Stimulated activated CD4-positive, alpha-beta T cell treated with anti-CD3 and anti-CD28 coated beads, Interleukin-15, amount 100 ng/mL, for 1 hour (primary cell): ENCODE measurements at places on chromosomes 11 and 22.

DNA sequence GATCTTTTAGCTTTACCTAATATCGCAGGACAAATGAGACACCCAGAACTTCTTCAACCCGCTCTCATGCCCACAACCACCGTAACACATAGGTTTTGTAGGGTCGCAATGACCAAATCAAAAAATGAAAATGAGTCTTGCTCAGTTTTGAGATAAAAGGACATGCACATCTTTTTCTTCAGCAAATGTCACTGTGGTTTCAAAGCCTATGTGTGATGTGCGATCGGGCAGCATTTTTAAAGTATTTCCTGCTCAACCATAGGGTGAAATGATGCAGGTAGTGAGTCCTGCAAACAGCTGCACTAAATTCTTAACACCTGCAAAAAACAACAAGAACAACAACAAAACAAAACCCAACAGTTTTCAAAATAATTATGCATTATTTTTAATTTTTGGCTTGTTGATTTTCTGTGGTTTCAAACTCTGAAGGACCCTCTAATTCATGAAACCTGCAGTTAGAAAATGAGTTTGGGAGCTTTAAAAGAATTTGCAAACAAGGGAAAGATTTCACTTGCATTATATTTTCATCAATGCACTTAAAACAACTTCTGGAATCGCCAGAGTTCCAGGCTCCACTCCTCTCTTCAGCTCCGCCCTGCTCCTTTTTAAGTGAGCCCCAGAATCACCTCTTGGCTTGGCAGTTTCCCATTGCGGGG, 79.4 kb downstream of the PRR5L start:
- DNase-seq, result no peak

GRCh38 chr22:27489178-27489675, 312.3 kb downstream of the MN1 start:
- no peak for DNase-seq

- DNase-seq, result no peak
Measured at GRCh38 chr11:63536669-63537292, at the start of gene PLAAT4. TSS of gene PLAAT4 (plus strand) at chr11:63536808. CDS start at chr11:63536869, 61 bp downstream.

DNA sequence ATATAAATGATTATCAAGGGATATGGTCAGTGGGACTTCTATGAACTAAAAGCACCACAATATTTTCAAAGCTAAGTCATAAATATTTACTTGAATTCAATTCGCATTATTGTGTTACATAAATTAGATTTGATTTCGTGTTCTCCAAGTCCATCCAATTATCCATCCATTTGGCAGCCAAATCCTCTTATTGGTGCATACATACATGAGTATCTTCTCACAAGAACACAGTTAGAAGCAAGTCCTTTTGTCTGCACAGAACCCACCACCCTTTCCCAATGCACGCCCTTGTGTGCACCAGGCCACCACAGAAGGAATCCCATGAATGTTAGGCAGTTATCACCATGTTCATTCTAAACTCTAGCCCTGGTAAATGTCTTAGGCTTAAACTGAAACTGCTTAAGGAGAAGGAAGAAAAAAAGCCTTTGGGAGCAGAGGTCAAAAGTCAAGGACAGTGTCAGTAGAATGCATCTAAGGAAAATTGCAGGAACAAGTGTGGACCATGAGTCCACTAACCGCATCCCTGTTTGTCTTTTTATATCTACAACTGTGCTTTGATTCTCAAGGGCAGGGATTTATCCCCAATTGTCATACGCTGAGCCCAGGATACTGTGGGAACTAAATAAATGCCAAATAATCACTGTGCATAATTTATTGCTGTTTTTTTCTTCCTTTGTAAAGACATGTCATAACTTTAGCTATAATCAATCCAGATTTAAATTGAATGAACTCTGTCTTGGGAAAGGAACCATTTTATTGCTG, 108.2 kb upstream of the DDI1 start:
- DNase-seq, result no peak

DNA sequence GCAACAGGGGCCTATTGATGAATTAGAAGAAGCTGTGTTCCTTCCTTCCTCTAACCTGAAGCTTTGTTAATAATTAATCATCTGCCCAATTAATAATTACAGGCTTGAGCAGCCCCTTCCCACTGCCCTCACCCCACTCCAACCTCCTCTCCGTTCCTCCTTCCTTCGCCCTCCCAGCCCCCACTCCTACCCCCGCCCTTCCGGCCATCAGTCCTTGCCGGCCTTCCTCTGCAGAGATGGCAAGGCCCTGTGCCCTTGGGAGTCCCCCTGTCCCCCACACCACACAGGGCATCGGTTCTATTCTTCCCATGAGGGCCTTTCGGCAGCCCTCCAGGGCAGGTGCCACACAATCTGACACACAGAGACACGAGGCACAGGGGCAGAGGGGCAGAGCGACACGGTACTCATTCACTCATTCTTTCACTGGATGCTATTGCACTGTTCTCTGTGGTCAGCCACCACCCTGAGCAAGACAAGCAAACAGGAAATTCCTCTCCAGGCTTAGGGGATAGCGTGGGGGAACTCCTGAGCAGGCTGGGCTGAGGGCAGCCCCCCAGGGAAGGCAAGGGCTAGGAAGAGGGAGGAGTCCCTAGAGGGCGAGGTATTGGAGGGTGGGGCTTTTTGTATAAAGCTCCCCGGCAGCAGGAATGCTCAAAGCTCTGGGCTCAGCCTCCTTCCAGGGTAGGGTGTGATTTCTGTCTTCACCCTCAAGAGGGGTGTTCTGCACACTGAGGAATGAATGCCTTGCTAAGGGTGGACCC, 14.7 kb downstream of the MGAT3 start:
- no peak for DNase-seq

DNA sequence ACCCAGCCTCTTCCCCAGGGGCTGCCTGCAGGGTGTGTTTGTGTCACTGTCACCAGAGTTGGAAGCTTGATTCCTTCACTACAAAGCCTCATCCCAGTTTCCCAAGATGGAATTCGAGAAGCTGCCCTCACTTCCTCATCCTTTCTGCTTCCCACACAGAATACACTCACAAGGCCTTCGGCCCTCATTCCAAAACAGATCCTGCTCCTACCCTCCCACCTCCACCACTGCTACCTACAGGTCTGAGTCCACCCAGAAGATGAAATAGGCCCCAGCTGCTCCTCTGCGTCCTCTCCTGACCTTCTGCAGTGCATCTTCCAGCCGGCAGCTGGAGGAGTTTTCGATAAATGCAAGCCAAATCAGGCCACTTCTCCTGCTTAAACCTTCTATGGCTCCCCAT, 6.8 kb upstream of the WNT7B start:
- no peak for DNase-seq

GRCh38 chr11:95327273-95327948, 96.4 kb upstream of the SESN3 start:
- DNase-seq, result no peak
